ENCODE measurements at places on chromosomes 12 and 14.

DNA sequence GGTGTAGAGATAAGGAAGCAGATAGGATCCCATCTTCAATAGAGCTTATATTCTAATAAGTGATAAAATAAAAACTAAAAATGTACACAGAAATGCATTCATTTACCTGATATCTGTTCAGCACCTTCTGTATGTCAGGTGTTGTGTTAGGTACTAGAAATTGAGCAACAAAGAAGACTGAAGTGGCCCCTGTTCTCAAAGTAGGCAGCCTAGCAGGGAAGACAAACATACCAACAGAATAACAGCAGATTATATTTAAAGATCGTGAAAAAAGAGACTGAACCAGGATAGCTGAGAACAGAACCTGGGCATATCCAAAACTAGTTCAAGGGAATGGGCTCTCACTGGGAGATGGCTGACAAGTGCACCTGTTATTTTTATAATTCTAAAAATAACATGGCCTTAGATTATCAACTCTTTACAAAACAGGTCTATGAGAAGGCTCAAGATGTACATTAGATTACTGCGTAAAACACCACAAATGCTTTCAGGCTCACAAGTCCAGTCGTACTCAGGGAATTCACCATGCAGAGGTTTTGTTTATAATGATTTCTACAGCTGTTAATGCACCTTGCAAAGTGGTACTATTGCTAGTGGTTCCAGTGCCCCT is 16.4 kb downstream of the ANO6 start:
- no peak for DNase-seq

- no peak for DNase-seq
These were observed 670.2 kb upstream of the LMO3 start for GRCh38 chr12:17276196-17276595.

GRCh38 chr14:20848316-20848954 is 42.8 kb upstream of the RNASE3 start:
- DNase-seq: no peak

DNA sequence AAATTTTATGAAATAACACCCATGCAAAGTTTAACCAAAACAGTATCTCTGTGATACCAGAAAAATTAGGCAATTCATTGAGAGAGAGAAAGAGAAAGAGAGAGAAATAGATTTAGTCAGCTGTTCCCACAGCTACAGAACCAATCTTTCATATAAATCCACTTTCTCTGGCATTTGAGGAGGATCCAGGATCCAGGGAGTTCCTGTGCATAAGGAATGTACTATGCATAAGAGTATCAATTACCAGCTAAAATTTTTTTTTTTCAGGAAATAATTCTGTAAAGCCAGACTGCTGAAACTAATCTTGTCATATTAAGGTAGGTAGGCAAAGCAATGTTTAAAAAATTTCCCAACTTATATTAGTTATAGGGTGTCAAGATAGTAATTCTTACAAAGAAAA is 133.7 kb downstream of the FLRT2 start:
- DNase-seq: no peak

GRCh38 chr12:8011331-8011730 is 21.2 kb upstream of the FOXJ2 start:
- no peak for DNase-seq

GRCh38 chr14:91350813-91351511 is 66.7 kb downstream of the CCDC88C start:
- no peak for DNase-seq

GRCh38 chr12:26402648-26403047 is 207.3 kb downstream of the SSPN start:
- DNase-seq: no peak

DNA sequence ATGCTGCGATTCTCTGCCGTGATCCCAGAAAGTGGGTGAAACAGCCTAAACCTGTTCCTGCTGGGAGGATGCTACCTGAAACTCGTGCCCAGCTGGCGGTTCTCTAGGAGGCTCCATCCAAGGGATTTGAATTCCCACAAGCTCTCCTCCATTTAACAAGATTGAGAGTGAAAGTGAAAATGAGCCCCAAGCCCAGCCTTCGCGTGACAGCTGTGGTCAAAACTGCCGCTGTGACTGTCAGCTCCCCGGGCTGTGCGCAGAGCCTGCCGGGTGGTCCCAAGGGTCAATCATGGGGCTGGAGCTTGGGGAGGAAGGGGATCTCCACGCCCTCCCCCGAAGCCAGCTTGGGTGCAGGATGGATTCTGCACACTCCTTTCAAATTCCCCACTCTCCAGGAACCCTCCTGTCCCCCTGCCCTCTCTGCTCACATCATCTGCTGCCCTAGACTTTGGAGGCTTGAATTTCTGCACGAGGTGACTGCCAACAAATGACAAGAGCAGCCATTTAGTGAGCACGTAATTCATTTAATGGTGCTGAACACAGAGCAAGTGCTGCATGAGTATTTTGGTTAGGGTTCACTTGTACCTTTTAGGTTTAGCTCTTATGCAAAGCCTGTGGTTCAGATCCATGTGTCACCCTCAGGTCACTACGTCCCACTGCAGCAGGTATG is 5.3 kb downstream of the ASB2 start:
- no peak for DNase-seq

- no peak for DNase-seq
These were observed 217.5 kb upstream of the C14orf180 start for GRCh38 chr14:104361921-104362681.

DNA sequence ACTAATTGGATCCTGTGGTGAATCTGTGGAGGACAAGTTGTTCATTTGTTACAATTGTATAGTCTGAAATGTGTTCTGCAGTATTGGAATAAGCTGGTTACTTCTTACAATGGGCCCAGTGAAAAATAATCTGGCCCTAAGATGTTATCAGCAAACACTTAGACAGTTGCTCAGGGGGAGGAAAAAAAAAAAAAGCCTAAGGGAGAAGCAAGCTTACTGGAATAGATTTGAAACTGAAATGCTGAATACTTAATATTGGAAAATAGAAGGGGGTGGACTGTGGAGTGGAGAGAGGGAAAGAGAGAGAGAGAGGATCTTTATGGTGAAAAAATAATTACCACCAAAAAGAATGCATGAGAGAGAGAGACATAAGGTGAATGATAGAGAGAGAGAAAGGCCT is 4.0 kb downstream of the FOXG1 start:
- no peak for DNase-seq

- DNase-seq: no peak
These were observed 109.2 kb downstream of the PRMT8 start for GRCh38 chr12:3600039-3600720.

DNA sequence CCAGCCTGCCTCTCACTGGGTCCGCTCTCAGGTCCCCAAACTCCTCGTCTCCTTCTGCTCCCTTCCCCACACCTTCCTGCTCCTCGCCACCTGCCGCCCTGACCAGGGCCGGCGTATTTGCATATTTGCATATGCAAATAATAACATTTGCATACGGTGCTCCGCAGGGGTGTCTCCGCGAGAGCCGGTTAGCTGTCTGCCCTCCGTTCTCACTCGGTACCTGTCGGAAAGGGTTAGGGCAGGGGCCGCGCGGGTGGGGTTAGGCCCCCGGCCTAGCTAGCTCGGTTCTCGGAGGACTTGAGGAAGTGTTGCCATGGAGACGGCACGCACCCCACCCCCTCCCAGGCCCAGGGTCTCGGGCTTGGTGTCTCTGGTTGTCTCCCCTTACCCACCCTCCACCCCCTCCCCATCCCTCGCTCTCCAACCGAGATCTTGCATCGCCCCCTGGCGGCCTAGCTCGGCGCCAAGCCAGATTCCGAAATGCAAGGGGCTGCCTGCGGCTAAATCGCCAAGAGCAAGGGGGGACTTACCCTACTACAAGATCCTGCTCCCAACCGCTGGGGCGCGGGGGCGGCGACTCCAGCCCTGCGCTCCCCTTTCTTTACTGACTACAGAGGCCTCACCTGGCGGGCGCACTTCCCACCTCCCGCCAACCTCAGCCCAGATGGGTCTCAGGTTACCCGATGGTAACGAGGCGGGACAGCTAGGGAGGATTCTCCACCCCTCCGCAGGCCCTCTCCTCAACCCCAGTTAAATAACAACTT is 8.1 kb downstream of the STAC3 start:
- no peak for DNase-seq
